GM13976 (cell line): ENCODE measurements at places on chromosomes 3 and 15.

GRCh38 chr15:67720556-67721175, 104.6 kb upstream of the SKOR1 start:
- no peak for DNase-seq

DNA sequence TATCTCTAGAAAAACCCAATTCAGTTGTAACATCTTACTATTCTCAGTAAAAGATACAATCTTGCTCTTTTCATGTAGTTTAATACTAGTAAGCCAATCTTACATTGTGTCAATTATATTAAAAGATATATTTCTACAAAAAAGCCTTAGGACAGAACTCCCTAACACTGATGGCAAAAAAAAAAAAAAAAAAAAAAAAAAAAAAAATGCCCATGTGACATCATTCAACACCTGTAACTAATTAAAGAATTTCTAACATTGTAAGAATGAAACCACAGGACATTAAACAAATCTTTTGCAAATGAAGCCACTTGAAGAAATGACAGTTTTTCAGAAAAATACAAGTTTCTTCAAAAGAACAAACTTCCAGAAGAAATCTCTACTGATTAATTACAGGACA, 119.8 kb downstream of the SUCLG2 start:
- no peak for DNase-seq

GRCh38 chr3:195195321-195196209, 75.4 kb downstream of the XXYLT1 start:
- DNase-seq = no peak

DNA sequence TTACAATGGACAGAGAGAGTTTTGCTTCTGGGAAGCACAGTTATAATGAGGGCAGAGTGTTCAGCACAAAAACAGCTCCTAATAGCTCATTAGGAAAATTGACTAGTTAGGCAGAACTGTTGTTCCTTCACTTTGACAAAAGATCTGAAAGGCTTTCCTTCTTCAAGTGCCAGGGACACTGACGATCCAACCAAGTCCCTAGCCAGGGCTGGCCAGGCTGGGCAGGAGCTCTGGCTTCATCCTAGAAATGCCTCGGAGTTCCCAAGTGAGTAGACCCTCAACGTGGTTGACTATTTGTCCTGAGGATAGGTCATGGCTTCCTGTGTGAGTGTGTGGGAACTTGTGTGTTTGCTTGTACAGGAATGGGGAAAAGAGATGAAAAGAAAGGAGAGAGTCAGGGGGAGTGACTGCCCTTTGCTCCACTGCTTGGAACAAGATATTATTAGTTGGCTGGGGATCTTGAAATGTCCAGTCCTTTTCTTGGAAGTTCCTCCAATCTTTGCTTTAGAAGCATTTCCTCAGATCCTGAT, 617.9 kb downstream of the NTRK3 start:
- no peak for DNase-seq

DNA sequence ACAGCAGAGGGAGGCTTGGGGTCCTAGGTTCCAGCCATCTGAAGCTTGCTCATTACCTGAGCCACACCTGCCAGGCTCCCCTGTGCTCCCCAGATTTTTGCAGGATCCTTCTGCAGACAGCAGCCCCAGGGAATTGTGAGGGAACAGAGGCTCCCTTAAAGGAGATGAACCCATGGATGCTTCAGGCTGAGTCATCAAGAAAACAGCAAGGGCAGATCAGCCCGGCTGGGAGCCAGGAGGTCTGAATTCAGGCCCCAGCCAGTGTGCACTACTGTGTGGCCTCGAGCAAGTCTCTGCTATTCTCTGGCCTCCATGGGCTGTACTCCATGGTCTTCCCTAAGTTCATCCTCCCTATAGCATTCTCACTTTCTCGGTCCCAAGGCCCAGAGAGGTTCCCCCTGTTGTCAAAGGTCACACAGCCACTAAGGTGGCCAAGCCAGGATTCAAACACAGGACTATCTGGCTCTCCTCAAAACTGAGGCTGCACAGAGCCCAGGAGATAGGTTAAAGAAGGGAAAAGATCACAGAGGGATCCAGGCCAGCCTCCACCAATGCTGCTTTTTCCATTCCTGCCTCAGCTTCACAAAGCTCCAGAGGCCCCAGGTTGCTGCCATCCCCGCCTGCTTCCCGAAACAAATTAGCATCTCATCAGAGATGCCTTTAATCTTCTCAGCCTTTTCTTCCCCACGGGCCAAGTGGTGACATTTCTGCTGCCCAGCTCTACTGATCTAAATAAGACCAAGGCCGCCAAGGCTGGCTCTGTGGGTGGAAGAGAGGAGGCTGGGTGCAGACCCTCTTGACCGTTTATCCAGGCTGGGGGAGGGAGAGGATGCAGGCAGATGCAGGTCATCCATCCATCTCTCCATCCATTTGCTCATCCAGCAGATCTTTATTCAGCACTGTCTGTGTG, 21.2 kb upstream of the GRIP2 start:
- no peak for DNase-seq

- no peak for DNase-seq
Observed at GRCh38 chr3:128500556-128500955, 7.6 kb upstream of the GATA2 start.

DNA sequence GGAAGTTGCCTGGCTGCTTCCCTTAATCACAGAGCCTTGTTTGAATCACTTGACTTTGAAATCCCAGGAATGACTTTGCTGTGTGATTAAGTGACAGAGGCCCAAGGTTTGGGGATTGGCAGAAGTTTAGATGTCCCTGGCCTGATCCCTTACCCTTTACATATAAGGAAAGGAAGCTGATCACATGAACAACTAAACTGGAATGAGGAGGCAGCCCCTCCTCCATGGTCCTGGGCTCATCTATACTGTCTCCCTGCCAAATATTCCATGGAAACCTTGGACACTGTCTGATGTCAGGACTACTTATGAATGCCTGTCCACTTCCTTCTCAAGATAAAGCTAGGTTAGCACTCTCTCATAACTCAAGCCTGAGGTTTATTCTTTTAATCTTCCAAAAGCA, 181.3 kb upstream of the CTDSPL start:
- no peak for DNase-seq

- DNase-seq = no peak
Observed at GRCh38 chr3:7788881-7789280, 712.7 kb upstream of the LMCD1 start.

- DNase-seq = no peak
Observed at GRCh38 chr3:162111861-162112260, 615.3 kb downstream of the OTOL1 start.

- no peak for DNase-seq
Observed at GRCh38 chr3:32869513-32870047, 51.8 kb downstream of the TRIM71 start.

- DNase-seq = no peak
Observed at GRCh38 chr3:12139111-12139511, 19.6 kb downstream of the TIMP4 start.

GRCh38 chr3:128254066-128254590, 100.8 kb downstream of the EEFSEC start:
- no peak for DNase-seq

GRCh38 chr15:26103002-26103404, 239.9 kb upstream of the ATP10A start:
- DNase-seq = no peak

- DNase-seq = peak; percentile 33
Observed at GRCh38 chr3:99789011-99789721, 28.5 kb upstream of the CMSS1 start.

- no peak for DNase-seq
Observed at GRCh38 chr3:50617911-50618481, 1.0 kb downstream of the MAPKAPK3 start.

- no peak for DNase-seq
Observed at GRCh38 chr3:64291956-64292355, 66.7 kb upstream of the PRICKLE2 start.

DNA sequence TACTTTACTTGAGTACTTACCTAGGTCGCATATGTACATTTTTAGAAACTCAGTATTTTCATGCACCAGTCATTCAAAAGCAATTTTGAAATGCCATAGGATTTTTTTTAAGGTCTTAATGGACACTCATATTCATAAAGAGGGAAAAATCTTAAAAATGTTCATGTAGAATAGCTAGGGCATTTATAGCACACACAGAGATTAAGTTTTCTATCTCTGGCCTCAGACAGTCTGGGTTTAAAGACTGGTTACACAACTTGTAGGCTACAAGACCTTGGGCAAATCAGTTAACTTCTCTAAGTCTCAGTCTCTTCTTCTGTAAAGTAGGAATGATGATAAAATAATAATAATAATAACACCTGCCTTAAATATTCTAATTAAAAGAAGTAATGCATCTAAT, 48.5 kb upstream of the UBP1 start:
- no peak for DNase-seq

DNA sequence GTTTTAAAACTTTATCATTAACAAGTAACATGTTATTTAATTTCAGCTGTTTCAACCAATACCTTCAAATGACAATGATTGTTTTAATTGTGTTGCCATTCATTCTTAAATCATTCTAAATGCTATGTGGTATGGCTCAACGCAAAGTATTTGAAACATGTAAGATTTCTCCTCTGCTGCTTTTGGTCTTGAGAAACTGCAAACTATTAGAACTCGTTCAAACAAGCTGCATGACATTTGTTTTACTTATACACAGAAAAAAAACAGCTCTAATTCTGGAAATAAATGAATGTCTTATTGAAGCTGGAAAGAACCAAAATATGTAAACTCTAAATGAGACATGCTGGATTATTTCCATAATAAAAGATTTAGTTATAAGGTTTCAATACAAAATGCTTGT, 29.3 kb downstream of the FBN1 start:
- DNase-seq = no peak

DNA sequence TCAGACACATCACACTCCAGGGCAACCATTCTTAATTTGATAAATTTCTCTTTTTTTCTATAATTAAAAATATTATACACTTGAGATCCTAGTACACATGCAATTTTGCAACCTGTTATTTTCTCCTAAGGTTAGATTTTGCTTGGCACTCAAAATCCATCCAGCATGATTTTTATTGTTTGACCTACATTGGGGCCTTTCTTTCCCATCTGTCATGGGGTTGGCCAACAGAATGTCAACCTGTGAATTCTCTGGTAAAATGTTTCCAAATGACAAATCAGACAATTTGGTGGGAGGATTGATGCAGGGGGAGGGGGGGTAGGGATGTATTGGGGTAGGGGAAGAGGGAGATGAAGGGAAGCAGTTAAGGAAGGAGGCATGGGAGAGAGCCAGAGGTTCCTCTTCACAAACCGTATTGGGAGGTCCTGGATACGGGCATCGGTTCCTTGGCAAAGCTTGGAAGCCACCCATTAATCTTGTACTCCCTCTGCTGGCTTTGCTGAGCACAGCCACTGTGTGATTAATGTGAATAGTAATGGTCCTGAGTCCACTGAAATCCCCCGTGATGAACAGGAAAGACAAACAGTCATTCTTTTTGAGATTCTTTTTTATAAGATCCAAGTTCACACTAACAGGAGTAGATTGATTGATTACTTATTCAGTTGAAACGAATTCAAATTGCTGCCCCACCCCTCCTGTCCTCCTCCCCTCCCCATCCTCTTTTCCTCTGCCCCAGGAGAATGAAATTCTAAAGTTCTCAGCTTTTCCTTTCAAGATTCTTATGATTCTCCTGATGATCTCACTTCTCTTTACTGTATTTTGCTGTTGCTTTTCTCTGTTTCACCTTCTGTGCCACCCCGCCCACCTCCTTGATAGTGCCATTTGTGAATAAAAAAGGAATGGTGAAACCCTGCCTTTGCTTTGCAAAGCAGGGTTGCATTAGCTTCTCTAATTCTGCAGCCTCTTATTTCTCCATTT, 82.2 kb upstream of the SLC25A26 start:
- peak; percentile 49 for DNase-seq

DNA sequence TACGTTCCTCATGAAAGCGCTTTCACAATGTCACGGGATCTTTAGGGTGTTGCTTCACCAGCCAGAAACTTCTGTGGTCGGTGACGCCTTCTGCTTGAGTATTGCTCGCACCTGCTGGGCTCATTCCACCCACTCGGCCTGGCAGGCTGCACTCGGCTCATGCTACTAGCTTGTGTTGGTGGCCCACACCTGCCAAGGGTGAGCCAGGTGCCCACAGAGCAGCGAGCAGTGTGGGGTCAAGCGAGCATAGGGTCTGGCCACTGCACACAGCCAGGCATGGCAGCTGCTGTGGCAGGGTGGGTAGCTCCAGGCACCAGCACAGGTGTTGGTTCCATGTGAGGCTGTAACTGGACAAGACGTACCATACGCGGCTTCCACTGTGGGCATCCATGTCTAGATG, 202.9 kb upstream of the CADM2 start:
- no peak for DNase-seq

DNA sequence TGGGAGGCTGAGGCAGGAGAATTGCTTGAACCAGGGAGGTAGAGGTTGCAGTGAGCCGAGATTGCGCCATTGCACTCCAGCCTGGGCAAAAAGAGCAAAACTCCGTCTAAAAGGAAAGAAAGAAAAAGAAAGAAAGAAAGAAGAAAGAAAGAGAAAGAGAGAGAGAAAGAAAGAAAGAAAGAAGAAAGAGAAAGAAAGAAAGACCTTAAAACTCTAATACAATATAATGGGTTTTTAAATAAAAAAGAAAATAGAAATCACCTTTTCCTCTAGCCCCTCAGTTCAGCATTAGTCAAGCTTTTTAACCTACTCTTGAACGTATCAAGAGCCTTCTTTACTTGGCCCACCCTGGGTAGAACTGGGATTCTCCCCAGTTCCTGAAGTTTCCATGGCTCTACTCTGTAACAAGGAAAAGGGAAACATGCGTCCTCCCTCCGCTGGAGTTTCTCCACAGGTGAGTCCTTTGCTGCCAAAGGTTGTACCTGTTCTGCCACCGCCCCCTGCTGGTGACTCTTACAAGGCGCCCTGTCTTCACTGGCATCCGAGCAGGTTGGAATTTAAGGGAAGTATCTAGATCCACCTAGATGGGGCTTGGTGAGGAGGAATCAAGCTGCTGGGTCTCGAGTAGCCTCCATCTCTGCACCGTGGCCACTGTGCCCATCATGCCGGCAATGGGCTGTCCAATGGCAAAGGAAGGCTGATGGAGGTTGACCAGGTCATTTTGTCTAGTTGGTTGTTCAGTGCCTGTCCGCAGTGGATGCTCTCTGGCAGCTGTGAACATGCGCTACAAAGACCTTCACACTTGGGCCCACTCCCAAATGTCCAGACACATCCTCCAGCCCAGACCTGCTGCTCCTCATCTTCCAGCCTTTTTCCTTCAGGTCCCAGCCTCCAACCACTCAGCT, 20.6 kb upstream of the EPHB3 start:
- peak; percentile 66 for DNase-seq

- peak; percentile 55 for DNase-seq
Observed at GRCh38 chr3:47019201-47019600, 39.7 kb downstream of the NBEAL2 start.

DNA sequence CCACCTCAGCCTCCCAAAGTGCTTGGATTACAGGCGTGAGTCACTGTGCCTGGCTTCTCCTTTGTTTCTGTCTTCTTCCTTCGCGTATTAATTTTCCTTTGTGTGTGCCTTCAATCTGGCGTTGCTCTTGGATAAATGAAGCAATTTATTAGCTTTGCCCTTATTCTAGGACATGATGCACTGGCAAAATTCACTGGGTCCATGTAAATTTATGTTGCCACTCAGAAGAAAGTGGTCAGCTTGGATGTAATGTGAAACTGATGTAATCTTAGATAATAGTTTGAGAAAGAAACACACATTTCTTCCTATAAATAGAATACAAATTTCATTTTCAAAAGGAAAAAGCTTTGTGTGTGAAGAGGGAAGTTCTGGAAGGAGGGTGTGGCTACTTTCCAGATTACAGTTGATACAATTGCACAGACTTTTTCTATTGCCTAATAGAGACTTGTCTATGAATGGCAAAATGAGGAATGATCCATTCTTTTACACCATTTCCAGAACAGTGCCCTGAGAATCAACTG, 23.3 kb upstream of the ATP1B3 start:
- DNase-seq = no peak
